Stimulated activated CD8-positive, alpha-beta memory T cell treated with anti-CD3 and anti-CD28 coated beads, Interleukin-7, amount 100 ng/mL, for 48 hours (primary cell): ENCODE measurements at places on chromosomes 2 and 18.

- DNase-seq: no peak
These were observed 164.8 kb downstream of the PRKCE start for GRCh38 chr2:45816272-45816671.

- DNase-seq: no peak
These were observed 2.6 kb downstream of the SCN7A start for GRCh38 chr2:166491461-166491860.

- no peak for DNase-seq
These were observed 14.8 kb downstream of the AFTPH start for GRCh38 chr2:64538764-64539433.

- DNase-seq: peak; percentile 8
These were observed 85.4 kb upstream of the ATG16L1 start for GRCh38 chr2:233165895-233166661.

DNA sequence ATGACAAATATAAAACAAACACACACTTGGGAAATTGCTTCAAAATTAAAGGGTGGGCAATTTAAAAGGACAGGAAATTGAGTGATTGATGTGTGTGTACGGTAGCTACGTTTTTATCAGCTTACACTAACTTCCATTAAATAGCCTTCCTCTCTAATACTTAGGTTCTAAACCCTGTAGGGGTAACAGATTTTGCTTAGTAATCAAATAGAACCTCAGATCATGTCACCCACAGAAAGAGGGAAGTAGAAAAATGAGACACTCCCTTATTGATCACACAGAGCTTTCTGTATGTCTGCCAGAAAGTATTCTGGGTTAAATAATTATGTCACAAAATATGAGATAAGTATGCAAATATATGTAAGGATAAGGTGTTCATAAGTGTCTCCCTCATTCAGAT lies 93.3 kb downstream of the ICA1L start:
- DNase-seq: no peak

- DNase-seq: no peak
These were observed 185.8 kb upstream of the ARL4C start for GRCh38 chr2:234682492-234683228.

DNA sequence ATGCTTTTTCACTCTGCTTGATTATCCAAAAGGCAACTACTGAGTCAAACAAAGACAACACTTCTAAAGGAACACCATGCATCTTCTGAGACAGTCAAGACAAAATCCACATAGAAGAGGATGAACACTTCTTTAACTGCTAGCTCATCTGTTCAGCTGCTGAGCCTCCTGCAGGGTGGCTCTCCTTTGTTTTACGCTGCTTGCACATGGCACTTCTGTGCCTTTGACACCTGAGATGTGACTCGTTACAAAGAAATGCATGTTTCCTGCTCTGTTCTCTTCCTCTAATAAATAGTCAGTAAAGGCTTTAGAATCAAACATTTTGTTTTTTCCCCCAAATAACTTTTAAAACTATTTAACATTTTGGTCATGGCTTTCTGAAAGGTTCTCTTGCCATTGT lies 1129.4 kb downstream of the TDRD15 start:
- DNase-seq: no peak

- DNase-seq: no peak
These were observed 165.5 kb downstream of the TPGS2 start for GRCh38 chr18:36663312-36663711.

GRCh38 chr2:171566753-171567152 lies 44.5 kb downstream of the CYBRD1 start:
- no peak for DNase-seq

DNA sequence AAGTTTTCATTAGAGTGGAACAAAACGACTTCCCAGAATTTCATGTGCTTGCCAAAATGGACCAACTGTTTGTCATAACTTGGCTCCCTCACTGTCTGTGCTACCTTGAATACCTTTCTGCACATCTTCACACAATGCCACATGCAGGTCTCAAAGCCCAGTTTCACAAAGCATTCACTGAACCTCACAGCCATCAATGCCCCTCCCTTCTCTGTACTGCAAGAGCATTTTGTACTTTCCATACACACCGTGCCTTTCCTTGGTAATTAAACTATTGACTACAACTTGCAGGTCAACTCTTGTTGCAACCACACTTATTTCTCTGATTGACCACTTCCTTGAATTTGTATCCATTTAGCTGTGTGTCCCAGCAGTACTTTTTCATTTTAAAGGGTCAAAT lies 50.5 kb downstream of the PAX3 start:
- DNase-seq: no peak

GRCh38 chr2:189153619-189154018 lies 25.9 kb downstream of the COL5A2 start:
- no peak for DNase-seq

DNA sequence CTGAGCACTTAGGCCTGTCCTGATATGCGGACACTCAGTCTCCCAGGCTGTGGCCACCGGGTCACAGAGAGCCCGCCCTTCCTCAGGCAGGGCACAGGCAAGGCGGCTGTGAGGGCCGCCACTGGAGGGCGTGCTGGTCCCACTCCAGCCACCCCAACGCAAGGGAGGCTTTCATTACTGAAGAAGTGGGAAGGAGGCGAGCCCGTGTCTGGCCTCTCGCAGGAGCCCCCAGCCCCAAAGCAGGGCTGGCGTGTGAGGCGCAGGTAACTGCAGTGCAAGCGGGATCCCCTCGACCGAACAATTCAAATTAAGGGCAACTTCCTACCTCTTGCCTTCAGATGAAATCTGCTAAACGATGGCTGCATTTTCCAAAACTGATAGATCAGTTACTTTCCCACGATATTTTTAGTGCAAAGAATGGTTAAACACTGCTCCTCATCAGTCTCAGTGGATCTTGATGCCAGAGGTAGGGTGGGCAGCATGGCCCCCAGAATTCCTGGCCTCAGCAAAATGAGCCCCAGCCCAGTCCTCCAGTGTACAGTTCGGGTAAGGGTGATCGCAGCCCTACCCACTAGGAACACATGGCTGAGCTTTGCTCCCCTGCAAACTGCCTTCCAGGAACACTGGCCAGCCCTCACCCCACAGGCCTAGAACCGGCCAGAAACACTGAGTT lies 97.2 kb downstream of the SEPTIN10 start:
- no peak for DNase-seq

DNA sequence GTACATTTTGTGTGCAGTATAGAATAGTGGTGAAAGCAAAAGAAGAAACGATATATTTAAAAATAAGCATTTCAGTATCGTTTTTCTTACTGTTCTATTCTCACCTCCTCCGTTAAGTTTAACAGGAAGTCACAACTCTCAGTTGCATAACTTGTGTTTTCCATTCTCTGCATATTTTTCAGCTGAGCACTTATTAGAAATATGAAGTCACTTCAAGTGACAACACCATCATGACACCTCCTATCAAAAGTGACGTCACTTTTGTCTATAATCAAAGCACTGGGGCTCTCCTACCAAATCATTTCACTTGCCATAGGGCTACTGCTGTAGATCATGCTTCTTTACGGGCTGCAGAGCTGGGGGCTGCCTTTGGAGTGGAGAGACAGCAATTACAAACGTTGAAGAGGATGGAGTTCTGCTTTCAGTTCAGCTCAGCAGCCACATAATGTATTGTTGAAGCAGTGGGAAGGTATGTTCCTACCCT lies 36.3 kb downstream of the STAT4 start:
- no peak for DNase-seq

DNA sequence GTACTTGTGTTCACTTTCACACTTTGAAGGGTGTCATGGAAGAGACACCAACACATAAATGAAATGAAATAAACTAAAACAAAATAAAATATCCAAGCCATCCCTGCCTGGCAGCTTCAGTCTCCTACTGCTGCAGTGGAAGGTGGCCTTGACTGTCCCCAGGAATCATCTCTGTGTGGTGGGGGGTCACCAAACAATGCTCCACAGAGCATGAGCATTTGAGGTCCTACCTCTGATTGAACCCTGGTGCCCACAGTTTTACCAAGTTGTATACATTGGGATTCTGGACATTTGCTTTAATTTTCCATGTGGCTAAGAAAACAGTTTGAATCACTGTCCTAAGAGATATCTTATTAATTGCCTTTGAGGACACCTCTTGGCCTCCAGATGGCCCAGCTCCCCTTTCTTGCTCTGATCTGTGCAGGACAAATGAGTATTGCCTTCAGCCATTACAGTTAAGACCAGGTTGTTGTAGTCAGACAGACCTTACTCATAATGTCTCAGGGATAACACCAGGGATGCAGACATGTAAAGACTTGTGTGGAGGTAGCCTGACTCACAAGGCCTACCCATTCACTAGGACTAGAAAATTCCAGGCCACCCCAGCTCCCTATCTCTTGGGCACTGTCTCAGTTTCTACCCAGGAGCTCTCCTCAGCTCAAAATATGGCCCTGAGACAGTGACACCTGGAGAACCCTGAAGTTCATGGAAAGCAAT lies 195.0 kb downstream of the MYCN start:
- DNase-seq: no peak

GRCh38 chr2:169672406-169672805 lies 21.8 kb downstream of the CFAP210 start:
- no peak for DNase-seq

- DNase-seq: no peak
These were observed 12.6 kb downstream of the AGAP1 start for GRCh38 chr2:235506291-235506996.

GRCh38 chr2:213691351-213691750 lies 407.1 kb downstream of the SPAG16 start:
- no peak for DNase-seq

GRCh38 chr2:230312638-230313037 lies 14.4 kb upstream of the SP140L start:
- no peak for DNase-seq

- no peak for DNase-seq
These were observed 59.9 kb downstream of the ABCB11 start for GRCh38 chr2:168971261-168971660.

DNA sequence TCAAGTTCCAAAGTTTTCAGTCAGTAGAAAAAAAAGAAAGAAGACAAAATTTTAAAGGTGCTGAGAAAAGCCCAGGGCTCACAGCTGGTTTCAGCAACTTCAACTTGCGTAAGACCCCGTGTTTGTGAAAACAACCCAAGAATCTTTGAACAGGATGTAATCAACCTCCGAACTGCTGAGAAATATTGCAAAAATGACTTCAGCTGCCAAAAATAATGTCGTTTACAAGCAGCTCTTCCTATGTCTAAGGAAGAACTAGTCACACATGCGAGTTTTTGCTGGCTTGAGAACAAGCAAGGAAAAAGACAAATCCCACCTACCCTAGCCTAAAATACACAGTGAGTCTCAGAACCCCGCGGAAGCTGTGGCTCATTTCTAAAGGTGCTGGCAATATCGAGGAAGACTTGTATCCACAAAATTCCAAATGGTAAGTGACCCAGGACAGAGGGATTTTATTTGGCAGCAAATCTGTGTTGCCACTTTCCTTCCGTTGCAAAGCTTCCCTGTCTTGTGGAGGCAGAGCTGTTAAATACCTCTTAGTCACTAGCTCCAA lies 59.8 kb upstream of the SLC8A1 start:
- DNase-seq: no peak

DNA sequence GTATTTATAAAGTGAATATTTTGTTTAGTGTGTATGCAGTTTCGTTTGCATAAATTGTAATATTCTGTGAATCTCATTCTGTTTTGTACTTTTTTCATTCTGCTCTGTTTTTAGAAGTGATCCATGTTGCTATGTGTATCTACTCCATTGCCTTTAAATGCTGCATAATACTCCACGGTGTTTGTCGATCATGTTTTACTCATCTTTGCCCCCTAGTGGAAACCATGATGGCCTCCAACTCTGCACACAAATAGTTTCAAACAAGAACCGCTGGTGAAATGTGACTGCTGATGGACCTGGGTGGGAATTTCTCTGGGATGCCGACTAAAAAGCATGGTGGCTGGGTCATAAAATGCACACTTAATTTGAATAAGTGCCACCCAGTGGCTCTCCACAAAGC lies 32.0 kb upstream of the SKOR2 start:
- no peak for DNase-seq

DNA sequence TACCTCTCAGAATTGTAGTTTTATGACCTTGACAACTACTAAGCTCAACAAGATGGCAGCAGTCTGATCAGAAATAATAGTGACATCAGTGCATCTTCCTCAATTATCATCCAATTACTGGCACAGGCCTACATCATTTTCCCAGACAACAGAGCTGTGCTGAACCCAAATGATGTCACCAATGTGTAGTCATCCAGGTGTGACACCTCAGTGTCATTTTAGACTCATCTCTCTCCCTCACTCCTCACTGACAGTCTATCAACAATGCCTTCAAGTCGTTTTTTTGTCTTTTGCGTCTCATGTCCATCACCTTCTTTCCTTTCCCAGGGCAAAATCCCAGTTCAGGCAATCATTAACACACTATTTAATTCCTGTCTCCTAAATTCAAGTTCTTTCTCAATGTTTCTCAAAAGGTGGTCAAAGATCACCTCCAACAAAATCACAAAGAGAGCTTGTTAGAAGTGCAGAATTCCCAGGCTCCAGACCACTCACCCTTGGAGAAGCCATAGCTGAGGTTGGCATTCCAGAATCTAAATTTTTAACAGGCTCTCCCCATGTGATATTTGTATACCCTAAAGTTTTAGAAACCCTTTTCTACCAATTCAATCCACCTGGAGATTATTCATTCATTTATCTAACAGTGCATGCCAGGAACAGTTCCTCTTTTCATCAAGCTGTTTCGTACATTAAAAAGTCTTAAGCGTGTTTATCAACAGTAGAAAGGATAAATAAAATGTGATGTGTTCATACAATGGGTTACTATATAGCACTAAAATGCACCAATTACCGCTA lies 125.3 kb upstream of the KLF7 start:
- DNase-seq: no peak

GRCh38 chr2:214904634-214905033 lies 95.2 kb upstream of the BARD1 start:
- DNase-seq: no peak

DNA sequence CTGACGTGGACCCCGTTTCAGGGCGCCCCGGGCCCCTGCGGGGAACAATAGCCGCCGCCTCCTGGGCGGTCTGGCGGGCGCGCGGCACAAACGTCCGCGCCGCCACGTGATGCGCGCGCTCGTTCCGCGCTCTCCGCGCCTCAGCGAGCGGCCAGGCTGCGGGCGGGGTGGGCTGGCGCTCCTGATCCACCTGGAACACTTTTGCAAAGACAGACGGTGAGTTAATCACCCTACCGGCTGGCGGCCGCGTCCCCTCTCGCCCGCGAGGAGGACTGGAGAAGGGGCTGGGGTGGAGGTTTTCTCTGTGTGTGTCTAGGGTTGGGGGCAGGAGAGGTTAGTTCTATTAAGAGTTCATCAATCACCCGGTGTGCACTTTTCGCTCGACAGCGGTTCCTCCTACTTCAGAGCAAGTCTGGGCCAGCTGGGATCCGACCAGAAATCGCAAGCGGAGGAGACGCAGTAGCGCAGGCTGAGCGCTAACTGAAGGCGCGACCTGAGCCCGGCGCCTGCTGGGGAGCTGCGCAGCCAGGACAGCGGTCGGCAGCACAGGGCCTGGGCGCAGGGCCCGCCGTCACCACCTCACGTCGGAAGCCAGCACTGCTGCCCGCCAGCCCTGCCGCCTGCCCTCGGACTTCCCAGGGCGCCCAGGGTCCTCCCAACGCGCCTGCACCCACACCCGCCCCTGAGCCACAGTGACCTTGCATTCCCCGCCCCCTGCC lies 10.3 kb upstream of the HOXD1 start:
- no peak for DNase-seq

- no peak for DNase-seq
These were observed 925.7 kb downstream of the EPHA4 start for GRCh38 chr2:220646424-220646823.

- DNase-seq: no peak
These were observed 4.5 kb downstream of the GPR39 start for GRCh38 chr2:132420816-132421805.

GRCh38 chr2:123715467-123715982 lies 309.6 kb upstream of the CNTNAP5 start:
- no peak for DNase-seq

- no peak for DNase-seq
These were observed 10.8 kb upstream of the MYO1B start for GRCh38 chr2:191234376-191234775.
